Left ventricle myocardium inferior (tissue), 1 donor: ENCODE measurements at places on chromosomes 11 and 22. TPM values are rescaled to one million over a fixed set of nuclear protein-coding genes. Genes with fewer than 3 reads are reported as not detected.

Gene FCHSD2
- 43.4 TPM for total RNA-seq

Gene SLC25A18
- 2.7 TPM for total RNA-seq

Gene TMEM121B
- total RNA-seq: 1.5 TPM

Gene BCR
- 26.7 TPM for total RNA-seq

Gene LYVE1
- 41.1 TPM for total RNA-seq

Gene FGF3
- total RNA-seq: not detected

Gene PRG2
- not detected for total RNA-seq

Gene OR8B4
- not detected for total RNA-seq

GRCh38 chr11:118287006-118287405 is 17.5 kb upstream of the CD3E start:
- no peak for DNase-seq
- H3K4me1 ChIP-seq: no peaks in the 10 kb centered on the region
- H3K4me3 ChIP-seq: no peak overlapping the region
- H3K36me3 ChIP-seq: no peaks in the 10 kb centered on the region
- no peak overlapping the region for H3K27ac ChIP-seq

DNA sequence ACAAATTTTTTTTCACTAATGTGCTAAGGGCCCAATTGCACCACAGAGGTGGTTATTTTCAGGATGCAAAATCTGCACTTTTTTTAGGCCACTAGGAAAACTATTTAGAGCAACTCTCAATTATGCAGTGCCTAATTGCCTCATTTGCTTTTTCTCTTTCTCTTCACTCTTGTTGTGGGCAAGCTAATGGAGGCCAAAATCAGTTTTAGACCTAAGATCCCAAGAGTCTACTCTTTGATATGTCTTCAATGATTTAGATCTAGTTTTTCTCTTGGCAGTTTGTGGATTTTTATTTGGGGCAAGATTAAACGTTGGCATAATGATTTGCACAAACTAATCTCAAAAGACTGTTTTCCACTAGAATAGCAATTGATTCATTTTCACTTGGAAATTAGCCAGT is 1996.9 kb downstream of the LRRC4C start:
- H3K27me3 ChIP-seq: no peaks in the 10 kb centered on the region
- no peak overlapping the region for H3K4me3 ChIP-seq
- no peaks in the 10 kb centered on the region for H3K4me1 ChIP-seq
- no peak overlapping the region for H3K27ac ChIP-seq
- no peak for DNase-seq

DNA sequence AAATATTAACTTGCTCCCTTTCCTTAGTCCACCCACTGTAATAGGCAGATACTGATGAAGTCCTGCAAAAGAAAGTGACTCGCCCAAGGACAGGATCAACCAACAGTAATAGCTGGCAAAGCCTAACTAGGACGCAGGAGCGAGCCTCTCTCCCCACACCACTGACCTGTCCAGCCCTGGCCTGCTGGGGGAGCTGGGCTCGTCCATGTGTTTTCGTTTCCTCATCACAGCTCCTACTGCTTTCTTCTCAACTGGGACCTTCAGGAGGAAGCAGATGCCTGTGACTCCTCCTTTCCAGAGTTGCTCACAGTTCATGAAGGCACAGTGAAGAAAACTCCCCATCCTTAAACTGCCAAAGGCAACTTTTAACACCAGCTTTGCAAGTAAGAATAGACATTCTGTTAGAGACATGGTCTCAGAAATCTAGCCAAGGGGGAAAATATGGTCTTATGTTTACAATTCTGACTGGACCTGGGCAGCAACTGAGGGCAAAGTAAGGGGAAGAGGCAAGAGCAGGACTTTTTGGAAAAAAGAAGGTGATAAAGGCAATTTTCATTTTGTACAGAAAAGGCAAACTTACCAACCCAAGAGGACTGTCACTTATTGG is 11.6 kb upstream of the GPHA2 start:
- peaks cover 4% of the 10 kb centered on the region for H3K27me3 ChIP-seq
- H3K27ac ChIP-seq: no peak overlapping the region
- H3K36me3 ChIP-seq: no peaks in the 10 kb centered on the region
- H3K4me1 ChIP-seq: no peaks in the 10 kb centered on the region
- DNase-seq: no peak
- H3K4me3 ChIP-seq: no peak overlapping the region

DNA sequence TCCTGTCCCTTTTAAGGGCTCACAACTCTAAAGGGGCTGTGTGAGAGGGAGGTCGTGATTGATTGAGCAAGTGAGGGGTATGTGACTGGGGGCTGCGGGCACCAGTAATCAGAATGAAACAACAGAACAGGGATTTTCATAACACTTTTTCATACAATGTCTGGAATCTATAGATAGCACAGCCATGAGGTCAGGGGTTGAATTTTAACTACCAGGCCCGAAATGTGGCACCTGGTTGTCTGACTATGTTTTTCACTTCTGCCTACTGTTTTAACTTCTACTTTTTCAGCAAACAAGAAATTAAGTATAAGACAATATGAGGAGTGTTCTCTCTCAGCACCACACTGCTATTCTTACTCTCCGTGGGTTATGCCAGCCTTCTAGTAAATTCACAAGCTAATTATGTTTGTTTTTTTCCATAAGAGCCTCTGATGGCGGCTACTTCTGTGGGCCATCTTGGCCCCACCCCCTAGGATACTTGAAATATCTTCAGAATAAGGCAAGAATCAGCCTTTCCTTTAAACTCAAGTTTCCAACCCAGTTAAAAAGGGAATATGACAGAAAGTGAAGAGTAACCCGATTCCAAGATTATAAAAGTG is 552.8 kb upstream of the CHORDC1 start:
- H3K27ac ChIP-seq: no peak overlapping the region
- H3K4me3 ChIP-seq: no peak overlapping the region
- no peaks in the 10 kb centered on the region for H3K4me1 ChIP-seq
- no peak for DNase-seq
- no peaks in the 10 kb centered on the region for H3K36me3 ChIP-seq
- H3K27me3 ChIP-seq: no peaks in the 10 kb centered on the region

- no peak overlapping the region for H3K4me3 ChIP-seq
- H3K27ac ChIP-seq: peak overlapping the region; percentile 30
- no peaks in the 10 kb centered on the region for H3K27me3 ChIP-seq
Measured at GRCh38 chr11:19633276-19633675, 79.4 kb upstream of the NAV2 start.

DNA sequence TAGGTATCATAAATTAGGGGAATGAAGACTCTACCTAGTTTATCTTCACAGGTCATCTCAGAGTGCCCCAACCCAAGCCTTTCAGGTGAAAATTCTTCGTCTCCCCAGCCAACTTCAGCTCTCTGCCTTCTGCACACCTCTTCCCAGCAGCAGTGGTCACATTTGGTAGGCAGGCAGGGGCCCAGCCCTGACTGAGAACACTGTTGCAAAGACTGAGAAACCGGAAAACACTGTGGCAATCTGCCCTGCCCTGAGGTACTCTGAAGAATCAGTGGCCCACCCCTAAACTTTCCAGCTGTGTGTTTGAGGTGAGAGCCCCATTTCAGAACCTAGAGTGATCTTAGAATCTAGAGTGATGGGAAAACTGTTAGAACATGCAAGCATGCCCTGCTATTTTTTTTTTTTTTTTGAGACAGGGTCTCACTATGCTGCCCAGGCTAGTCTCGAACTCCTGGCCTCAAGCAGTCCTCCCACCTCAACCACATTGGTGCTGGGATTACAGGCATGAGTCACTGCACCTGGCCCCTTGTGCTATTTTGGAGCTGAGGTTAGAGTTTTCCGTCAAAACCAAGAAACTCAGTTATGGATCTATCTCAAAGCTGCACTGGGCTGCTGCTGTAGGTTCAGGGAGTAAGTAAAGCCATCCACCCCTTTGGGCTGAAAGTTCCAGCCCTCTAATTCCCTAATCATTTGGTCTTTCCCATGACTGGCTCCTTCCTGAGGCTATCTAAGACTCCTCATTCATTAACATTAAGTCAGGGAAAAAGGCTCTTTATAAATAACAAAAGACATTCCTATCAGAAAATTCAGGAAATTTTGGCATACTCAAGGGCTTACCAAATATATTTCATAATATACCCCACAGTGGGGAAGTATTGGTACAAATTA is 1.7 kb upstream of the LDHA start:
- peaks cover 12% of the 10 kb centered on the region for H3K36me3 ChIP-seq
- no peak overlapping the region for H3K4me3 ChIP-seq
- H3K27ac ChIP-seq: no peak overlapping the region
- H3K4me1 ChIP-seq: peaks cover 30% of the 10 kb centered on the region

- no peak overlapping the region for H3K4me3 ChIP-seq
- no peaks in the 10 kb centered on the region for H3K36me3 ChIP-seq
- H3K27ac ChIP-seq: peak overlapping the region; percentile 57
- peak; percentile 32 for DNase-seq
- no peaks in the 10 kb centered on the region for H3K27me3 ChIP-seq
Measured at GRCh38 chr11:33695051-33695566, 5.5 kb downstream of the C11orf91 start.

DNA sequence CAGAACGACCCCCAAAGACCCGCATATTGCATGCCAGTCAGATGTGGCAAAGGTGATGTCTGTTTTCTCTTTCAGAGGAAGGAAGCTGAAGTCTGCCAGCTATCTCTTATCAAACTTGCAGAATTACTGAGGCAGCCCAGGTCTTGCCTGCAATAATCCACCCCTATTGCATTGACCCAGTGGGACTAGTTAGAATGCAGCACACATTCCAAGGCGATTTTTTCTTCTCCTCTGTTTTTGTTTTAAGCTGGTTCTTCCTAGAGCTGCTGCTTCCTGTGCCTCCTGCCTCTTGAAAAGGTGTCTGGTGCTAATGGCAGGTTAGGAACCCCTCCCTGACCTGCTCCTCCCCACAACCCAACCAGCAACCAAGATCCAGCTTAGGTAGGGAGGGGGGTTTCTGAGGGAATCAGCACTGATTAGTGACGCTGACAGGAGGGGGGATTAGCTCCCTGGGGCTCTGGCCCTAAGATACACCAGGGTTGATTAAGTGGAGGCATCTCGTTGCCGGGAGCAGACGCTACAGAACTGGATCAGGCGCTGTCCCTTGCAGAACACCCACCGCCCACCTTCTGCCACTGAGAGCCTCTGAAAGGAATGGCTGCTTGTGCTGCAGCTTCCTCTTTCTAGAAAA is 2.8 kb downstream of the NTM start:
- no peak for DNase-seq
- H3K4me3 ChIP-seq: no peak overlapping the region
- no peak overlapping the region for H3K27ac ChIP-seq
- H3K4me1 ChIP-seq: peaks cover 14% of the 10 kb centered on the region
- peaks cover 84% of the 10 kb centered on the region for H3K27me3 ChIP-seq

- H3K4me3 ChIP-seq: no peak overlapping the region
- no peaks in the 10 kb centered on the region for H3K4me1 ChIP-seq
- H3K27ac ChIP-seq: no peak overlapping the region
- DNase-seq: no peak
- no peaks in the 10 kb centered on the region for H3K36me3 ChIP-seq
- H3K27me3 ChIP-seq: no peaks in the 10 kb centered on the region
Measured at GRCh38 chr11:32137263-32137662, 46.4 kb downstream of the RCN1 start.

- no peaks in the 10 kb centered on the region for H3K4me1 ChIP-seq
- H3K36me3 ChIP-seq: no peaks in the 10 kb centered on the region
- peaks cover 61% of the 10 kb centered on the region for H3K27me3 ChIP-seq
- no peak for DNase-seq
Measured at GRCh38 chr22:30143265-30143664, 63.0 kb downstream of the HORMAD2 start.

GRCh38 chr22:26066534-26066933 is 102.7 kb upstream of the SEZ6L start:
- H3K27ac ChIP-seq: no peak overlapping the region
- peaks cover 17% of the 10 kb centered on the region for H3K4me1 ChIP-seq
- peaks cover 3% of the 10 kb centered on the region for H3K27me3 ChIP-seq
- no peak for DNase-seq
- H3K36me3 ChIP-seq: no peaks in the 10 kb centered on the region

- no peaks in the 10 kb centered on the region for H3K27me3 ChIP-seq
- H3K36me3 ChIP-seq: no peaks in the 10 kb centered on the region
- H3K4me1 ChIP-seq: no peaks in the 10 kb centered on the region
- H3K4me3 ChIP-seq: no peak overlapping the region
- no peak for DNase-seq
Measured at GRCh38 chr11:103494491-103494890, 385.3 kb downstream of the DYNC2H1 start.
